ENCODE measurements at places on chromosomes 3 and 15. TPM values are rescaled to one million over a fixed set of nuclear protein-coding genes. Genes with fewer than 3 reads are reported as not detected.
A peak's percentile ranks its signal among the peaks of the same experiment; 100 is the strongest.

- DNase-seq = no peak
Measured at GRCh38 chr3:70527026-70527425, 214.6 kb upstream of the MDFIC2 start.

- no peak for DNase-seq
Measured at GRCh38 chr15:60179786-60180391, 175.8 kb downstream of the FOXB1 start.

- no peak for DNase-seq
Measured at GRCh38 chr3:43872901-43873300, 182.2 kb downstream of the ABHD5 start.

DNA sequence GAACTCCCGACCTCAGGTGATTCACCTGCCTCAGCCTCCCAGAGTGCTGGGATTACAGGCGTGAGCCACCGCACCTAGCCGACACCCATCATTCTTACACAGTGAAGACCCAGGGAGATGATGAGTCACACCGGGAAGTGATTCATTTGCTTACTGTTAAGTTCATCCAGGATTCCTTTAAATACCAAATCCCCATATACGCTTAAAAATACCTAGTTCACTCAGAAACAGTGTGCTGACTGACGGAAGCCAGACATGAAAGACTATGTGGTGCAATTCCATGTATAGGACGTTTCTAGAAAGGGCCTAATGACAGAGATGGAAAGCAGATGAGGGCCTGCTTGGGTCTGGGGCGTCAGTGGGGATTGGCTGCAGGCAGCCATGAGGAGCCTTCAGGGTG lies 75.2 kb downstream of the APBA2 start:
- no peak for DNase-seq

DNA sequence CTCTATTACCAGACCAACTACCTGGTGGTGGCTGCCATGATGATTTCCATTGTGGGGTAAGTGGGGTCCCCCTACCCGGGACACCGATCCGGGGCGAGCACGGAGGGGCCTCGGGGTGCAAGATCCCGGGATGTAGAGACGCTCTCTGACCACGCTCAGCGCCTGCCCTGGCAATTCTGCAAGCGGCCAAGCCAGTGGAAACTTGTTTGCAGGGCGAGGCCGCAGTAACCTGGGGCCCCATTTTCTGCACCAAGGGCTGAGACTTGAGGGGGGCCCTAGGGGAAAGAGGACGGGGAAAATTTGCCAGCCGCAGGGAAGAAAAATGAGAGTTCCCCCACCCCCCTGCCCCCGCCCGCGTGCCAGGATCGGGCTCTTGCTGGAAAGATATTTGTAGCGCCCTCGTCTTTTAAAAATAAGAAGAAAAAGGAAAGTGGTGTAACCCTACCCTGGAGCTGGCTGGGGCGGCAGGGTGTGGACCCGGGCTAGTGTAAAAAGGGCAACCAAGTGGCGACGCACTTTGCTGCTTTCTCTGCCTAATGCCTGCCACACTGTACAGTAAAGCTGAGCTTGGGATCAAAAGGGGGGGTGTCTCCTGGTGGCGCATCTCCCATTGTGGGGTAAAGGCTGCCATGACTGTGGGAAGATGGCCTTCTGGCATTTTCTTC lies 563 bp downstream of the ARL6IP5 start:
- peak; percentile 43 for DNase-seq

- no peak for DNase-seq
Measured at GRCh38 chr15:42800731-42801474, 64.0 kb upstream of the CDAN1 start.

GRCh38 chr3:157544501-157545130 lies 41.4 kb upstream of the VEPH1 start:
- no peak for DNase-seq

The FBXL2 gene
- total RNA-seq = 1.6 TPM
